ENCODE measurements at places on chromosomes 2 and 18. TPM values are rescaled to one million over a fixed set of nuclear protein-coding genes. Genes with fewer than 3 reads are reported as not detected.

TPO gene
- not detected for total RNA-seq

DNA sequence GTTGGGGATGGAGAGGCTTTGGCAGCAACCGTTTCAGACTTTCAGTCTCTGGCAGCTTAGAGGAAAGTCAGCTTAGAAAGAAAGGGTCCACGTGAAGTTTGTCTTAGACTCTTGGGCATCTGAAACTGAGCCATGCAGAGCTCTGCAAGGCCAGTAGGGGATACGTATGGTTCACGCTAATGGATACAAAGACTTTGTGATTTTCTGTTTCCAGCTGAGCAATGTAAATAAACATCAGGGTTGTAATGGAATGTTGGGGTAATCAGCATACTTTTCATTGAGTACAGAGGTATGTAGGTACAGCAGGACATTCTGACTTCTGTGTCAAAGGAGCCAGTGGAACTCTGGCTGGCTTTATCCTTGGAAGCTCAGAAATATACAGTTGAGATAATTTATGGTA, 31.0 kb downstream of the RALB start:
- peaks cover 18% of the 10 kb centered on the region for H3K36me3 ChIP-seq
- no peak overlapping the region for H3K27ac ChIP-seq
- DNase-seq = no peak
- no peaks in the 10 kb centered on the region for H3K27me3 ChIP-seq
- H3K4me3 ChIP-seq = no peak overlapping the region

- DNase-seq = no peak
- H3K27me3 ChIP-seq = peaks cover 17% of the 10 kb centered on the region
- no peaks in the 10 kb centered on the region for H3K36me3 ChIP-seq
- H3K4me1 ChIP-seq = no peaks in the 10 kb centered on the region
- H3K4me3 ChIP-seq = no peak overlapping the region
- H3K27ac ChIP-seq = no peak overlapping the region
Observed at GRCh38 chr2:232681527-232681926, 15.6 kb upstream of the GIGYF2 start.

DNA sequence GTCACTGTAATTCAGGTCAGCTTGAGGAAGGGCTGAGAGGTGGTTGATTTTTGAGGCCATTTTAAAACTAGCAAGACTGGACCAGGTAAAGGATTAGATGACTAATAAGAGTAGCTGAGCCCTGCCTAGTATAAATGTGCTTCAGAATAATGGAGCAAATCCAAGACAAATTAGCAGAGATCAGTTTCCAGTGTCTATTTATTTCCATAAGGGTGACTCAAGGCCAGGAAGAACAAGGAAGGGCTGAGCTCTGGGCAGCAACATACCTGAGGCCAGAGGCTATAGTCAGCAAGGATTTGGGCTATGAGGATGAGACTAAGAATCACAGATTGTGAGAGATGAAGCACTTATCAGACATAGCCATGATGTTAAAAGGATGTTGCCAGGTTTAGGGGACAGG, 339.0 kb upstream of the LRRTM1 start:
- no peaks in the 10 kb centered on the region for H3K4me1 ChIP-seq
- no peaks in the 10 kb centered on the region for H3K27me3 ChIP-seq
- H3K27ac ChIP-seq = no peak overlapping the region
- H3K36me3 ChIP-seq = no peaks in the 10 kb centered on the region
- no peak for DNase-seq
- H3K4me3 ChIP-seq = no peak overlapping the region

DNA sequence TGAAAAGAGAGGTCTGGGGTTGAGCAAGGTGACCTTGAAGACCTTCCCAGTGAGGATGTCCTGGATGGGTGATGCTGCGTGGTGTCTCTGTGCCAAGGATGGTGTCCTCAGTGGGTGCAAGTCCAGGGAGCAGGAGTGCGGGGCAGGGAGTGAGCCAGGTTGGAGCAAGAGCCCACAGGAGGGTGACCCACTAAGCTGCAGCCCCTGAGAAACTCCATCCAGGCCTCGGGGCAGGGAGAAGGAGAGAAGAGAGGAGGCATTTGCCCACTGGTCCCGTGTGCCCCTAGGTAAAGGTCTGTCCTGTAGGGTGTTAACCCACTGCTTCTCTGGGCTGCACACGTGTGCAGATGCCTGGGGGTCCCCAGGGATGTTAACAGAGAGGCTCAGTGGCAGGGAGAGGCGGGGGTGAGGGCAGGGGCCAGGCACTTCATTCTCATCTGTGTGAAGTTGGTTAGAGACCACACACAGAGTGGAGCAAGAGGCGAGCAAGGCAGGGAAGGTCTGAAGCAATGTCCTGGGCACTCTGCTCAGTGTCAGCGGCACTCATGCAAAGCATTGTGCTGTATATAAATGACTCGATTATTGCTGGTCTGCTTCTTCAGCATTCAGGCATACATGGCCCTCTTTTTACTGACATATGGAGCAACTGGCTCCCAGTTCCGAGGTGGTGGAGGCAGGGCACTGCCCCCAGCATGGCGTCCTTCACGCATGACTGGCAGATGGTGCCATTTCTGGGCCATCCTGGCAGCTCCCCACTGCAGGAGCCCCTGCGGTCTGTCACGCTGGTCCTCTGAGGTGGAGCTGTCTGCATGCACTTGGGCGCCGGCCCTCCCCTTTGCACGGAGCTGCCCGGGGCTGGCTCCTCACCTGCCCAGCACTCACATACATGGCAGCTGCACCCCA, 117.2 kb upstream of the HS6ST1 start:
- H3K27ac ChIP-seq = no peak overlapping the region
- no peaks in the 10 kb centered on the region for H3K4me1 ChIP-seq

- H3K4me1 ChIP-seq = no peaks in the 10 kb centered on the region
- no peaks in the 10 kb centered on the region for H3K36me3 ChIP-seq
- H3K4me3 ChIP-seq = no peak overlapping the region
- H3K27me3 ChIP-seq = peaks cover 21% of the 10 kb centered on the region
Observed at GRCh38 chr2:197947219-197947757, 142.9 kb downstream of the PLCL1 start.

DNA sequence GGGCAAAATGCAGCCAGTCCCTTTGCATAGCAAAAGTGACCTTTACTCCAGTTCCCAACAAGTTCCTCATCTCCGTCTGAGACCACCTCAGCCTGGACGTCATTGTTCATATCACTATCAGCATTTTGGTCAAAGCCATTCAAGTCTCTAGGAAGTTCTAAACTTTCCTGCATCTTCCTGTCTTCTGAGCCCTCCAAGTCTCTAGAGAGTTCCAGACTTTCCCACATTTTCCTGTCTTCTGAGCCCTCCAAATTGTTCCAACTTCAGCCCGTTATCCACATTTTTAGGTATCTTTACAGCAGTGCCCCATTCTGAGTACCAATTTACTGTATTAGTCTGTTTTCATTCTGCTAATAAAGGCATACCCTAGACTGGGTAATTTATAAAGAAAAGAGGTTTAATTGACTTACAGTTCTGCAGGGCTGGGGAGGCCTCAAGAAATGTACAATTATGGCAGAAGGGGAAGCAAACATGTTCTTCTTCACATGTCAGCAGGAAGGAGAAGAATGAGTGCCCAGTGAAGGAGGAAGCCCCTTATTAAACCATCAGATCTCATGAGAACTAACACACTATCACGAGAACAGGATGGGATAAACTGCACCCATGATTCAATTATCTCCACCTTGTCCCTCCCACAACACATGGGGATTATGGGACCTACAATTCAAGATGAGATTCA, 123.7 kb downstream of the MYCN start:
- no peaks in the 10 kb centered on the region for H3K36me3 ChIP-seq
- no peak overlapping the region for H3K27ac ChIP-seq
- no peaks in the 10 kb centered on the region for H3K4me1 ChIP-seq
- H3K4me3 ChIP-seq = no peak overlapping the region

DNA sequence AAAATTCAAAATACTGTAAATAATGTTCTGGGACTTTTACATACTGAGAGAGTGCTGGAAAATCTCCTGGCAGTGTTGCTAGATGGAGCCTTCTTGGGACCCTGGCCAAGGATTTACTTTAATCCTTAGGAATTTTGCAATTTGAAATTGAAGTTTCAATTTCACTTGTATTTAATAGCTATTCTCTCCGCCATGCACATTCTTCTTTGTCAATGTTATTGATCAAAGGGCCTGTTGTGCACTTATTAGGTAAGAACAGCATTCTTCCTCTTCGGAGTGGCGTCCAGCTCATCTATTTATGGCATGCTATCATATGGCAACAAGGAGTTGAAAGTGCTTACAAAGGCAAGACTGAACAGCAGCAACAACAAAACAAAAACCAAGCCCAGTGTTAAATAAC, 40.1 kb upstream of the SOS1 start:
- H3K4me1 ChIP-seq = no peaks in the 10 kb centered on the region
- no peak overlapping the region for H3K27ac ChIP-seq
- DNase-seq = no peak
- no peak overlapping the region for H3K4me3 ChIP-seq
- H3K36me3 ChIP-seq = no peaks in the 10 kb centered on the region
- H3K27me3 ChIP-seq = no peaks in the 10 kb centered on the region

- no peaks in the 10 kb centered on the region for H3K27me3 ChIP-seq
- H3K4me3 ChIP-seq = no peak overlapping the region
- H3K27ac ChIP-seq = no peak overlapping the region
- no peaks in the 10 kb centered on the region for H3K36me3 ChIP-seq
- peak; percentile 54 for DNase-seq
Observed at GRCh38 chr2:238525990-238526389, 99.3 kb downstream of the ASB1 start.

- DNase-seq = no peak
- H3K36me3 ChIP-seq = no peaks in the 10 kb centered on the region
- no peaks in the 10 kb centered on the region for H3K4me1 ChIP-seq
- H3K4me3 ChIP-seq = no peak overlapping the region
- H3K27me3 ChIP-seq = no peaks in the 10 kb centered on the region
Observed at GRCh38 chr18:32610176-32610575, 139.5 kb upstream of the GAREM1 start.

GRCh38 chr2:97688062-97688827, 18.7 kb downstream of the C2orf92 start:
- no peaks in the 10 kb centered on the region for H3K27me3 ChIP-seq
- peak; percentile 17 for DNase-seq
- no peaks in the 10 kb centered on the region for H3K4me1 ChIP-seq
- no peak overlapping the region for H3K4me3 ChIP-seq
- H3K27ac ChIP-seq = no peak overlapping the region
- H3K36me3 ChIP-seq = no peaks in the 10 kb centered on the region

GRCh38 chr18:57089702-57090101, 57.2 kb upstream of the BOD1L2 start:
- no peaks in the 10 kb centered on the region for H3K4me1 ChIP-seq
- no peak overlapping the region for H3K4me3 ChIP-seq
- DNase-seq = no peak
- H3K27me3 ChIP-seq = no peaks in the 10 kb centered on the region
- H3K36me3 ChIP-seq = no peaks in the 10 kb centered on the region

Data from osteoblast (primary cell).